ENCODE measurements at places on chromosomes 6 and 20.

DNA sequence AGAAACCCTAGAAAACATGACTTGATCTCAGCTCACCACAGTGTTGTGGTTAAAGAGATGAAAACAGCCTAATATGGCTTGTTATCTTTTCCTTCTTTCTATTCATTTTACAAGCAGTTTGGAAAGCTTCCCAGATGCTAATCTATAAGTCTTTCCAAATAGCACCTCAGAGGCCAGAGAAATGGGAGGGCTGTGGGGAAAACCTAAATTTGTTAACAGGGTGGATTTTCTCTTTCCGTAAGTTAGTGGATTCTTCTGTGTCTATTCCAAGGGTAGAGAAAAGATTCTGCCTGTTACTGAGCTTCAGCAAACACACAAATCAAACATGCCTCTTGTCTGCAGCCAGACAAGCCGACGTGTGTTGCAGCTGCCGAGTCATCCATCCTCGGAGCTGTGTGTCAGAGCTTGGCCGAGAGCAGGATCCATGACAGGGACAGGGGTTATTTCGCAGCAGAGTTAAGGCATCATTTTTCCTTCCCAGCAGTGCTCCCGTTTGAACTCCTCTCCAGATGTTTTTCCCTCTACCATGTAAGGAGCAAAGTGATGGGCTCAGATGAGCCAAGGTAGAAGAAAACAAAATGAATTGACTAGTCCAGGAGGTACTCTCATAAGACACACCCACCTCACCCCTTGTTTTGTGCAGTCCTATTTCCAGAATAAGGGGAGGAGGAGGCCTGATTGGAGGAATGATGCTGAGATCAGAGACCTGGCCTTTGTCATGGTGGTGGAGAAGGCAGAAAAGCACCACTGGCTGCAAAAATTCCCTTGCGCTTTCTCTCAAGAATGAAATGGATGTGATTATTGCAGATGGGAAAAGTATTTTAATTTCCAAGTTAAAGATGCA lies 560.0 kb downstream of the C6orf118 start:
- no peak for DNase-seq

DNA sequence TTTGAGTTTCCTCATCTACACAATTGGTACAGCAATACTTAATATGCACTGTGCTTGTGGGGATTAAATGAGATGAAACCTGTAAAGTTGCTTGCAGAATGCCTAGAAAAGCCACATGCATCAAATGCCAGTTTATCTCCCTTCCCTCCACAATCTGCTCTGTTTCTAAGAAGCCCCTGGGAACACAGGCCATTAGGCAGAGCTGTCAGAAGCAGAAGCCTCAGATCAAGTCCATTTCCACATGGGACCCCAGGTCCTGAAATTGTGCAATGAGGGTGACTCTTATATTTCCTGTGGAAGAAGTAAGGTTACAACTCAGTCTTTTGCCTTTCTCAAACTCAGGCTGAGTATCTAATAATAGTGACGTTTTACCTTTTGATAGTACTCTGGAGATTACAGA lies 737.4 kb downstream of the KIF16B start:
- no peak for DNase-seq

DNA sequence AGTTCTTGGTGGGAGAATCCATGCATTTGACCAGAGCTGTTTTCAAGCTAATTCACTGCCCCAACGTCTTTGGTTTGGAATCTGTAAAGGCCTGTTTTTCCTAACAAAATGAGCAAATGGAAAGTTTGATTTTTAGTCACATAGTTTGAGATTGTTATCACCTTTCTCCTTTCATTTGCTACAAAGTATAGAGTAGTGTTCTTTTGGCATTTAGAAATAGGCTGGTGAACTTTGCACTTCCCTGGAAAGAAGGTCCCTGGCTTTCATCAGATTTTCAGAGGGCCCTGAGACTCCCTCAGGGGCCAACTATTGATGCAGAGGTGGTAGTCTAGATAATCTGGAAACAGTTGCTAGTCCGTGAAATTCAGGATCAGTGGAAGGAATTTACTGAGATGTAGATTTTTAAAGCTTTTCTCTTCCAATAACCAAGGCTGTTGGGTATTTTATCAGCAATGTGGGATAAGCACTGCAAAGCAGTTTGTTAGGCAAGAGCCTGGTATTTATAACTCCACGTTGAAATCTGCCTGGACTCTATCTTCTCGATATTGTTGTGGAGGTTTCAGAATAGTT lies 1.7 kb downstream of the ARFGEF2 start:
- DNase-seq, result peak; percentile 59

DNA sequence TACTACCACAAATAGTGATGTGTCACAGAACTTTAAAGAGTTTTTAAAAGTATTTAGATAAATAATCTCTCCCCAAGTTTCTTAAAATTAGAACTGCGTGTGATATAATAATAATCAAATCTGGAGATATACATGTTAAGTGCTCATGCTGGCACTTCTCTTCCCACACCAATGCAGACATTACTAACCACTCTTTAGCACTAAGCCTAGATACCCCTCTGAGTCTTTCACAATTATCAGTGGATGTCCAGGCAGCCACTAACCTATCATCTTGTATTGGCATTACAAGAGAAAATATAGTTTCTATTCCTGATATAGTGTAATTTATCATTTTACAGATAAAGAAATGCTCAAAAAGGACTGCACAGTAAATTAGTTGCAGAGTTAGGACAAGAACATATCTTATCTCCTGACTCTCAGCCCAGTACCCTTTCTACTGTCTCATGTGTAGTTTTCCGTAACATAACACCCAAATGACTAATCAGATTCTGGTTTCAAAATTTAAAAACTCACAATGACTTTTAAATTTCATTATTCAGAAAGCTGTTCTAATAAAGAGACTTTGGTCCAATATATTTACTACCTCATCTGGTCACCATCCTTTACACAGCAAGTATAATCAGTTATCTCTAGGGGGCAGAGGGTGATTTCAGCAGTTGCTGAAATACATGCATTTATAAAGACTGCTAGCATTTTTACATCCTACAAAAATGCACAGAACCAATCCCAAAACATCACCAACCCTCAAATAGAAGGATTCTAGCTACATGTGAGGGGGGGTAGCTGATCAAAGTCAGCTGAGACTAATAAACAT lies 215.5 kb upstream of the MCHR2 start:
- no peak for DNase-seq

DNA sequence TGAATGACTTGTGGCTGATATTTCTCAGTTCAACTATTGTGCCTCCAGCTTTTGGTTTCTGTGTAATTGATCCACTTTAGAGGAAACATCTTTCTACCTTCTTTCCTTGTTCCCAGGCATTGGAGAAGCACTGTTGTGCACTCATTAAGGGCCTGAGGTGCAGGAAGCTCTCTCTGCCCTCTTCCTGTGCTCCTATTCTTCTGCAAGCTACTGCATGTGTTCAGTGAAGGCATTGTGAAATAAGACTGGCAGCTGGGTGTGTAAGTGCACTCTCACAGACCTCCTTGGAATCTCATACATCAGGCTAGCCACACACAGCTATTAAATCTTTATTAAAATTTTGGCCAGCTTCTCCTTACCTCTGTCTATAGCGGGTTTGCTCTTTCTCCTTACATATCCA lies 177.8 kb downstream of the OGFRL1 start:
- no peak for DNase-seq

GRCh38 chr20:48820649-48820973 lies 7.2 kb downstream of the PREX1 start:
- DNase-seq, result no peak

- DNase-seq, result no peak
Measured at GRCh38 chr6:163187606-163188005, 226.9 kb upstream of the QKI start.

DNA sequence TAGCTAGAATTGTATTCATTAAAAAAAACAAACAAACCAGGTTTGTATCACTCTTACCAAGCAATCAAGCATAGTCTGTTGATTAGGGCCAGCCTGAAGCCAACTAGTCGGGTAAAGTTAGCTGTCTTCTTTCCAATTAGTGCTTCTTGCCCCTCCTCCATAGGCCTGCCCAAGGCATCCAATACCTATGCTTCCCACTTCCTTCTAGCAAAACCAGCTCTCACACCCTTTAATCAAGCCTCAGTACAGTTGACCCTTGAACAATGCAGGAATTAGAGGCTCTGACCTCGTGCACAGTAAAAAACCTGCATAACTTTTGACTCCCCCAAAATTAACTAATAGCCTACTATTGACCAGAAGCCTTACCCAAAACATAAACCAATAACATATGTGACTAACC lies 119.1 kb upstream of the DTNBP1 start:
- DNase-seq, result no peak

DNA sequence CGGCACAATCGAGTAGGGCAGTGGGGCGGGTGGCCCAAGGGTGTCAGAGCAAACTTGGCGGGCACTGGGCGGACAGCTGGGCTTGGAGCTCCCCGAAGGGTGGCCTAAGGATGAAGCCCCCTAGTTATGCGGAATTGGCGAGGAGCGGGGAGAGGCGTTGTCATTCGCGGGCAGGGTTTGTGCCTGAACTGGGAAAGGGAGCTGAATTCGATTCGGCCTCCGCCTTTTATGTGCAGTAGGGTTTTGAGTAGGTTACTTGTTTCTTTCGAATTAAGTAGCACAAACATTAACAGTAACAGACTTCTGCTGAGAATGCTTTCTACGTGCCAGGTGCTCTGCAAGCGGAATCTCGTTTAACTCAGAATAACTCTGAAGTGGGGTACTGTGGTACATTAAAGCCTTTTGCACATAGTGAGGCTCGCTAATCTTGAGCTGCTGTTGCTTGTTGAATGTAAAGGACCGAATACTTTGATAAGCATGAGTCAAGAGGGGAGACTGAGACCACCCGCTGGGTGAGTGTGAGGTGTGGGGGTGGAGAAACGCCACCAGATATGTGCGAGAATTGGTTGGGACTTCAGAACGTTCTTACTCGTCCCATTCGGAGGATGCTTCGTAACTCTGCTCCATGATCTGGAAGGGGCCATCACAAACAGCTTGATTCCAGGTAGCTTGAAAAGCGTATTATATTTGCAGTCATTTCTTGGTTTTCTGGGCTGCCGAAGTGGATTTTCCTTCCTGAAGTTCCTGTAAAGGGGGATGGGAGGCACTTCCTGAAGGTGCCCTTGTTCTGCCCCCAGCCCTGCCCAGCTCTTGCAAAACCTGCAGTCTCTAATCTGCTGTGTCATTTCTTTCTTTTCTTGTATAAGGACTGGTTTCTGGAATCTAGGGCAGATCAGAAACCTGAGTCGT lies 833 bp downstream of the RAB5IF start:
- peak; percentile 49 for DNase-seq

DNA sequence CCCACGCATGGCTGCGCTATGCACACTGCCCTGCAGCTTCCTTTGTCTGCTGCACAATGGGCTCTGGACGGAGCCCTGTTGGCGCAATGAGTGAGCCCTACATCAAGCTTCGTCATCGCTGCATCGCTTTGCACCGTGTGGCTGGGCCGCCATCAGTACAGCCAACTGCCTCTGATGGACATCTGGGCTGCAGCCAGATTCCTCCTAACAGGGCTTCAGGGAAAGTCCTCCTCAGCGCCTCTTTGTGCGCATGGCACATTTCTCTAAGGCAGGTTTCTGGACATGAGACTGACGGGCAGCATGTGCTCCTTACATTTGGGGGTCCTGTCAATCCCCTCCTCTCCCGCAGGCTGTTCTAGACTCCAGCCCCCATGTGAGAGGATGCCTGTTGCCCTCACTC lies 29.7 kb upstream of the ANGPT4 start:
- no peak for DNase-seq

DNA sequence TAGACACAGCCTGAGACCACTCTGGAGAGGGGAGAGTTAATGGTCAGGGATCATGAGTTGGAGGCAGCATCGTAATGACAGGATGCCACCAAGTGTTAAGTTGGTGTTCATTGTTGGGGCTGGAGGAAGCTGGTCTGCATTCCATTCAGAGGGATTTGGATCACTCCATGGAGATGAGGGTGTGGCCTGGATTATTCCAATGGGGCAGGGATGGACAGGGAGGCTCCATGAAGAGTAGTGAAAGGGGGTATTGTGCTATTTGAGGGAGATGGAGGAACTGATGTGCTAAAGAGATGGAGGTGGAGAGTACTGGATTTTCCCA lies 1.1 kb downstream of the SAPCD1 start:
- no peak for DNase-seq

- DNase-seq, result peak; percentile 27
Measured at GRCh38 chr6:32415521-32416019, 8.6 kb upstream of the BTNL2 start.

DNA sequence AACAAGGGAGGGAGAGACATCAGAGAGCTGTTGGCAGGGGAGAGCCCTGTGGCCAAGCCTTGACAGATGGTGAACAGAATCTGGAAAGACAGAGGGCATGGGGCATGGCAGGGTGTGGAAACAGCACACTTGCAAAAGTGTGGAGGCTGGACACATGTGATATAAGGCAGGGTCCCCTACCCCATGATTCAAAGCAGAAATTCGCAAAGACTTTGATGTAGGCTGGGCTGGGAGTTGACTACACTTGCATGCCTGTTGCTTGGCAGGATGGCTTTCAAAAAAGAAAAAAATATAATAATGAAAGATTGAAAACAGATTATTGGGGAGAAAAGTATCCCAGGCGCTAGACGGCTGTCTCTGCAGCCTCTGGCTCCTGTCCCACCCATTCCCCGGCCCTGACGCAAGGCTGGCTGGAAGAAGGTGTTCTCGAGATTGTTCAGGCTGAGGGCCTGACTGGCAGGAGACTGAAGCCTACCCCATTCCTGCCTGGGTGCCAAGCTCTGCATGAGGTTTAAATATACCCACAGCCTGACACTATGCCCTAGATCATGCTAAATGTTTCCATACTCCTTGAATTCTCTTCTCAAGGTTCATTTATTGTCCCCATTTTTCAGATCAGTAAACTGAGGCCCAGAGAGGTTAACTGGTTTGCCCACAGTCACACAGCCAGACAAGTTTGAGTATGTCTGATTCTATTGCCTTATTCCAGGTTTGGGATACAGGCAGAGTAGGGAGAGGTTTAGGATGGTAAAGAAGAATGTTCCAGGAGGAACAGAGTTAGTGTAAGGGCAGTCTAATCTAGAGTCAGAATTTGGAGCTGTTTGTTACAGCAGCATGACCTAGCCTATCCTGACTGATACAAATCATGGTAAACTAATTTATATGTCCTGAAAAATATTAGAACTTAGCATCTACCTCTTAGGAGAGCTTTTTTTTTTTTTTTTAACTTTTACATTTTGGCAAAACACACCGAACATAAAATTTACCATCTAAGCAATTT lies 23.4 kb upstream of the CCN5 start:
- no peak for DNase-seq

GRCh38 chr6:109579361-109579760 lies 96.3 kb upstream of the ZBTB24 start:
- DNase-seq, result no peak

DNA sequence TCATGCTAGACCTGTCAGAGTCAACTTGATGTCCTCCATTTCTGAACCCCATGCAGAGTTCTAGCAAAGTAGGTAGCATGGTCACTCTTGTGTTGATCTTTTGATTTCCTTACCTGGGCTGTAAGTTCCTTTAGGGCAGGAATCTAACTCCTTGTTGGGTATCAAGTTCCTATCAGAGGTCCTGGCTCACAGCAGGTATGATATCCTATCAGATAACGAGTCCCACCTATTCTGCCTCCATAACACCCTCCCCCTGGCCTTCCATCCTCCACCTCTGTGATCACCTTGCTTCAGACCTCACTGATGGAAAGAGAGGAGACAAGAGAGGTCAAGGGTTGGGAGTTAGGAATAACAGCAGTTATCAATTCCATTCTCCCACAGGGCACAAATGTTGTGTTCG lies 76.1 kb downstream of the CDC40 start:
- no peak for DNase-seq

Data from HuH-7 (cell line).